Bronchial epithelial cell (primary cell): ENCODE measurements at places on chromosomes 4 and X. TPM values are rescaled to one million over a fixed set of nuclear protein-coding genes. Genes with fewer than 3 reads are reported as not detected.
A peak's percentile ranks its signal among the peaks of the same experiment; 100 is the strongest.

GRCh38 chr4:10721616-10722015 lies 37.0 kb upstream of the CLNK start:
- DNase-seq = no peak

DNA sequence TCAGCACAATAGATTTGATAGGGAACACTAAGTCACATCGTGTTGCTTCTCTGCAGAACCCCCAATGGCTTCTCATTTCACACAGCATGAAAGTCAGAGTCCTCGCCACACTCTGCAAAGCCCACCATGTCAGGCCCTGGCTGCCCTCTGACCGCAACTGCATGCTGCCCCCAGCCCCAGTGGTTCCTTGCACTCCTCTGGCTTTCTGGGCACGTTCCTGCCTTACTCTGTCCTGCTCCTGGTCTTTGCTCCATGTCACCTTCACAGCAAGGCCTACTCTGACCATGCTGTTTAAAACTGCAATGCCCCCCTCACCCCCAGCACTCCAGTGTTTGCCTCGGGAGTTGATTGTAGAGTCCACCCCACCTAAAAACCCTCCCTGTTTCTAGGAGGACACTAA lies 78.1 kb downstream of the EVC start:
- DNase-seq = no peak

GRCh38 chr4:74330295-74330750 lies 22.1 kb downstream of the EPGN start:
- DNase-seq = no peak

DNA sequence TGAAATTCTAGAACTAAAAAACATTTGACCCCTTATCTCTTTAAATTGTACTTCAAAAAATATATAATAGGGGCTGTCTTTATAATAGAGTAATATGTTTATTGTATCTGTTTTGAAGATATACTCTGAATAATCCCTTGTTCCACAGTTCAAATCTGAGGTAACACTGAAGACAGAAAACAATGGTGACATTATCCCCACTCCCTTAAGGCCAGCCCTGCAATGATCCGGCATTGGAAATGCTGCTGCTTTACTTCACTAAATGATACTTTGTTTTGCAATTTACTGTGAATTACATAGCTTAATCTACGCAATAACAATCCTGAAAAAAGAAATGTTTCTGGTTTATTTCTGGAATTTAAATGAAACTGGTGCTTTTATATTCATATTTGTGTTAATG lies 34.4 kb upstream of the ZFP42 start:
- no peak for DNase-seq

Gene TMEM47
- 10.0 and 12.4 TPM in 2 replicates for total RNA-seq

Gene MAOA
- total RNA-seq = 126 and 137 TPM in 2 replicates

Gene ERCC6L
- total RNA-seq = under 0.01 and 0.13 TPM in 2 replicates

Gene POU4F2
- not detected in 2 replicates for total RNA-seq

DNA sequence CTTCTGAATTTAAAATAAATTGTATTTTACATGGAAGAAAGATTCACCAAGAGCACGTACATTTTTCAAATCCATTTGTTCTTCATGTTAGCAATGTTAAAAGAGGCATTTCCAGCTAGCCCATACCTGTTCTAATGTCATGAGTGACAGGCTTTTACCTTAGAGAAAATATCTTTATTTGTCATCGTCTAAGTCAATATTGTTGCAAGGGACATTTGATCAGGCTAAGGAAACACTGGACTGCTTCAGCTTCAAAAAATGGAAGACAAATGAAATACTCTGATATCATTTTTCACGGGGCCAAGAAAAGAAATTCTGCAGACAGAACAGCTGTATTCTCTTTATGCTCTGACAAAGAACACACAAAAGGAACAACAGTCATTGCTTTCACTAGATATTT lies 207.7 kb downstream of the RCHY1 start:
- no peak for DNase-seq

DNA sequence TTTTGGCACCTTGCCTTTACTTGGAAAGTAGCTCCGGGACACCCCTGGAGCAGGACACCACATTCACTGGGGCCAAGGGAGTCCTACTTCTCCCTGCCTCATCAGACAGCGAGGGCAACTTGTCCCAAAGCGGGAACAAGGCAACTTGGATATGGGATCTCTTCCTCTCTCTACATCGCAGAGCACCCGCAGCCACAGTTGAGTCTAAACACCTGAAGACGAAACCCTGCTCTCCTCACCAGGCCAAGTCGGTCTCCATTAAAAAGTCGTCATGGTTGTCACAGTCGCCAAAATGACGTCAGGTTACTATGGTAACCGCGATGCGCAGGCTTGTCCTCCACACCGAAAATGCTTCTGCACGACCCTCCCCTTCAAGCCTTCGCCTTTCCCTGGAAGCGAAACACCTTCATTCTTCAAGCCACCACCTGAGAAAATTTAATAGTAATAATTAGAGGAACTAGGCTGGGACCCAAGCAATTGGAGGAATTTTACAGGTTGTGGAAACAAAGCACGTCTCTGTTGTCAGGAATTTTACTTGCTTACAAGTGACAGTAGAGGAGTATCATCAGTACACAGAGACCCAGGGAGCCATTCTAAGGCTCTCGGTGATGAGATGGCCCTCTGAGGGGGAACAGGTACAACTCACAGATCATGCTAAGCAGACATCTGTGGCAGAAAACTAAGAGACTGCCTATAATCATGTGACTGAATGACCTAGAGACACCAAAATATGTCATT lies 30.5 kb upstream of the TCEAL4 start:
- peak; percentile 37 for DNase-seq

Gene NKX1-1
- not detected in 2 replicates for total RNA-seq

Gene MAGEC1
- not detected in 2 replicates for total RNA-seq

GRCh38 chrX:39159921-39160507 lies 358.8 kb downstream of the MID1IP1 start:
- no peak for DNase-seq

DNA sequence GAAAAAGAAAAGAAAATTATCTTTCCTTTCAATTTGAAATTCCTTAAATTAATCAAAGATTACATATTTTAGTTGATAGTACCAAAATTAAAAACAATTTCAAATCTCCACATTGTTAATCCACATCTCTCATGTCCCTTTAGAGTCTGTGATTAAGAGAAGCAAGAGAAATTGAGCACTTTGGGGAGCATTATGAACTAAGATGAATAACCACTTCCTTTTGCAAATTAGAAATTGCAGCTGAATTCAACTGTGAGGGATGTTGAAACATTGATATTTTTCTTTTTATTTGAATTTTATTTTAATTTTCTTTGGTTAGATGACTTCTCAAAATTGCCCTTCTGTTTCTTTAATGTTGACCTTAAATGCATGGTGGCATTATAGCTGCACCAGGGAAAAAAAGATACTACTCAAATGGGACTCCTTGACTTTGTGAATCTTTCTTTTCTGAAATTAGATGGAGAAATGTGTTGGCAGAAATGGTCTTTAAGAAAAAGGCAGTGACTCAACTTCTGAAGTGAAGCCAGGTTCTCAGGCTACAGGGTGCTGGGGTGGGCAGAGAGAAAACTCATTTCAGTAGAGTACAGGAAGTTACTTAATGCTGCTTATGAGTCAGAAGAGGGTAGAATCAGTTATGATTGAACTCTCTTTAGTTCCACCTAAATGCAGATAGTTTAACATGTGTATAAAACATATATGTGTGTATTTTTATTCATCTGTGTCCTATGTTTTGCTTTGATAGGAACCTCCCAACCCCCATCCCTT lies 92.0 kb upstream of the TNIP3 start:
- peak; percentile 96 for DNase-seq

DNA sequence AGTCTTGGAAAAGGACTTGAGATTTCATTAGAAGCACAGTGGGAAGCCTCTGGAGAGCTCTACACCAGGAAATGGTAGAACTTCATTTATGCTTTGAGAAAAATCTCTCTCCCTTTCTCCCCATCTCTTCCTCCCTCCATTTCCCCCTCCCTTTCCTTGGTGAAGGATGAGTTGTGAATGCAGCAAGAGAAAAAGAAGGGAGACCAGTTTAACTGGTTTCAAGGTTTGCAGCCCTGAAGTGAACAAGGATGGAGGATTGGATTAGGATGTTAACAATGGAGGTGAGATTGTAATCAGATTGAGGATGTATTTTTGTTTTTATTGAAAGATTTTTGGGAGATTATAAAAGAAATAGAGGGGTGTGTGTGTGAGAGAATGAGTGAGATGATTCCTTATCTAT lies 99.5 kb downstream of the ANK2 start:
- no peak for DNase-seq

- DNase-seq = peak; percentile 8
These were observed 245.2 kb upstream of the TET2 start for GRCh38 chr4:104901438-104901837.

DNA sequence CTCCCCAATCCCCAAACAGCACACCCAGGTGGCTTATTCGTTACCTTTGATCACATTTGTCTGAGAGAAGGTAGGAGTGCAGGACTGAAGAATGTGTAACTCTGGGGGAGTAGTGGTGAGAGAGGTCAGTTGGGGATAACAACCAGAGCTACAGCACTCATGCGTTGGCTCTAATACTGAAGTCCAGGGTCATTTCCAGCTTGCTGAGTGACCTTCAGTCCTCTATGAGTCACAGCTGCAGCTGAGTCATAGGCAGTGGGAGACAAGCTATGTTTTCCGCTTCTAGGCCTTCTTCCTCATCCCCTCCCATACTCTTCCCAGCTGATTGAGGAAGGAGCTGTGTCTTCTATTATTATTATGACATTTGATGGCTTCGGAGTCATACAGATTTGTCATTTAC lies 31.6 kb upstream of the CT47C1 start:
- DNase-seq = peak; percentile 54

Gene NSDHL
- 18.4 and 24.6 TPM in 2 replicates for total RNA-seq

DNA sequence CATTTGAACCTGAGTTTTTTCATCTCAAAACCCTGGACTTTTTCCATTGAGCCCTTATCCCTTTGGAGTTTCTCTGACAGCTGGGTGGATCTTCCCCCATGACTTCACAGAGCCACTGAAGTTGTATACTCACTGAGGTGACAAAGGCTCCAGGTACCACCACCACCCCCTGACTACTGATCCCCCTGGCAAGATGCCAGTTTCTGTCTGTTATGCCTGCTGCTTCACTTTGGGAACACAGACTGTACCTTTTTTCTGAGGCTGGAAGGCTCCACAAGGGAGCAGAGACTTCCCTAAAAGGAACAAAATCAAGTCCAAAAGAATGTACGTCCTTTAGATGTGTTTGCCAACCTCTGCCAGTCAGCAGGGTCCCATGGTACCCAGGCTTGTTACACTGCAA lies 160.3 kb upstream of the JADE1 start:
- no peak for DNase-seq
